Erythroblast (primary cell): ENCODE measurements at places on chromosomes 13 and 19.
A peak's percentile ranks its signal among the peaks of the same experiment; 100 is the strongest.

- DNase-seq, result peak; percentile 79
These were observed 1.7 kb downstream of the ELL start for GRCh38 chr19:18519962-18520847.

DNA sequence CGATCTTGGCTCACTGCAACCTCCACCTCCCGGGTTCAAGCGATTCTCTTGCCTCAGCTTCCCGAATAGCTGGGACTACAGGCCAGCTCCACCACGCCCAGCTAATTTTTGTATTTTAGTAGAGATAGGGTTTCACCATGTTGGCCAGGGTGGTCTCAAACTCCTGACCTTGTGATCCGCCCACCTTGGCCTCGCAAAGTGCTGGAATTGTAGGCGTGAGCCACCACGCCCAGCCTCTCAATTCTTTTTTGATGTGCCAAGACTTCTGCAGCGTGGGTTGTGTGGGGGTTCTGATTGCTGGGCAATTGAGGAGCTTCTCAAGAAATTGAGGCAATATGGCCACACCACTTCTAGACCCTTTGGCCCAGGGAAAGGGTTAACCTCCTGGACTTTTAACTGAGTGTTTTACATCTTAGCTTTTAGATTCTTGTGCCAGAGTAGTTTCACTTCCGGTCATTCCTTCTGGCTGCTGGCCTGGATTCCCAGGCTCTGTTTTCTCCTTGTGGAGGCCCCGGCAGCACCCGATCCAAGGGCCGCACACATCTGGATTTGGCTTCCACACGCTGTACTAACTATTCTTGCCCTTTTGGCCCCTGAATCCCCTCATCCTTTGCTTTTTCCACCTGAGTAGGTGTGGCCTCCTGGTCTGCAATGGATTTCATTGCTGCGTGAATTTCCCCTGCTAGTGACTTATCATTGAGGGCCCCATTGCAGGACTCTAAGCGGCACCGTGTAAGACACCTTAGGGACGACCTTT, 14.7 kb downstream of the SMARCA4 start:
- no peak for DNase-seq

DNA sequence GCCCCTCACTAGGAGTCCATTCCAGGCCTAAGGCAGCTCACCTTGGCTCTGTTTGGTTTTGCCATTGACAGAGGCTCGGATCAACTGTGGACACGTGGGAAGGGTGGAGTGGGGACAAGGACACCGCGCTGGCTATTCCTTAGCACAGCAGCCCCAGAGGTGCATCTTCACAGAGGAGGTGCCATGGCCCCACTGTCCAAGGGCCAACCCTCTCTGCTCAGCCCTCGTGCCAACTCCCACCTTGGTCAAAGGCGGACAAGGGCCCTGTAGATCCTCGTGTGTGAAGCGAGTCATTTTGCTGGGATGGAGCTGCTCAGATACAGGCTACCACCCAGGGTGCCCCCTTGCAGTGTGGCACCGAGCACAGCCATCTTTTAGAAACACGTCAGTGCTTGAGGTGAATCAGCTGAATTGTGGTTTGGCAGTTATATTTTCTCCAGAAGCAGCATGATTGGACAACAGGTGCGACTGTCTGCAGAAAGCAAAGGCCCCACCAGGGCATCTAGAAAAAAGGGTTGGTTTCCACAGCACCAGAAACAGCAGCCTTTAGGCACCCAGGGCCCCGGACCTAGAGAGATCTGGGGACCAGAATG, 192.1 kb upstream of the GPR12 start:
- no peak for DNase-seq

GRCh38 chr13:50400035-50400726, 384.9 kb downstream of the KCNRG start:
- no peak for DNase-seq

GRCh38 chr13:62357887-62358645, 942.4 kb upstream of the PCDH20 start:
- peak; percentile 34 for DNase-seq

- DNase-seq, result no peak
These were observed 16.1 kb downstream of the TMEM38A start for GRCh38 chr19:16677055-16677454.

DNA sequence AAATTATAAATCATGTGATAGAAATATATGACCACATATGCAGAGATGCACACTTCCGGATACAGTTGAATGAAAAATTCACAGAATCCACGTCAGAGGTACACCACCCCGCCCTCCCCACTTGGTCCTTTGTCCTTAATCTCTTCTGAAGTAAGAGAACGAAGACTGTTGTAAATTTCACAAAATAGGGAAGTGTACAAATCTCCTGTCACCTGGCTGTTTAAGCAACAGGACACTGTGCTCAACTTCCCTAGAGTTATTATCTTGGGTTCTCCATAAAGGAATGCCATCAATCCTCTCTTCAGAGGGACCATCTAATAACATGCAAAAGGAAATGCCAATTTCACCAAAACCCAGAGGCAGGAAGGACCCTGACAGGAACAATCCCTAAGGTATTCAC, 10.5 kb upstream of the CEACAM6 start:
- DNase-seq, result no peak

- DNase-seq, result no peak
These were observed 13.2 kb downstream of the KLK5 start for GRCh38 chr19:50939596-50939995.

DNA sequence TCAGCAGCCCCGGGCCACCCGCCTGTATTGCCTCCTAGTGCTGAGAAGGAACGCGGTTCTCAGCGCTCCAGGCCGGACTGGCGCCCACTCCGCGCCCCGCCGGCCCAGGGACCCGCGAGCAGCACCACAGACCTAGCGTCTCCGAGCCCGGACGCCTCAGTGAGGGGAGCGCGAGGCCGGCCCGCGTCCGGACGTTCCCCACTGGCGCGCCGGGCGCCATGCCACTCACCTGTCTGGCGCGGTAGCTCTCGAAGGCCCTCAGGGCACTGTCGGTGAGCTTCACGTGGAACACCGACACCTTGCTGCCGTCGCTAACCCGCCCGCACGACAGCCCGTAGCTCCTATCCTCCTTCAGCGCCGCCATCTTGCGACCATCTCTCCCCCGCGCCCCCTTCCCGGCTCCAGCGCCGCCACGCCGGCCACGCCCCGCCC, at the start of gene ELL:
Gene ELL (minus strand): TSS at position 379 of the 432 bp plus-strand sequence. CDS start 15 bp downstream, at position 364.
- no peak for DNase-seq

- DNase-seq, result no peak
These were observed 26.5 kb downstream of the CEP89 start for GRCh38 chr19:32945260-32945659.

GRCh38 chr13:49148405-49148804, 71.7 kb upstream of the MLNR start:
- DNase-seq, result no peak

- no peak for DNase-seq
These were observed 250.0 kb downstream of the RGCC start for GRCh38 chr13:41707194-41707821.

DNA sequence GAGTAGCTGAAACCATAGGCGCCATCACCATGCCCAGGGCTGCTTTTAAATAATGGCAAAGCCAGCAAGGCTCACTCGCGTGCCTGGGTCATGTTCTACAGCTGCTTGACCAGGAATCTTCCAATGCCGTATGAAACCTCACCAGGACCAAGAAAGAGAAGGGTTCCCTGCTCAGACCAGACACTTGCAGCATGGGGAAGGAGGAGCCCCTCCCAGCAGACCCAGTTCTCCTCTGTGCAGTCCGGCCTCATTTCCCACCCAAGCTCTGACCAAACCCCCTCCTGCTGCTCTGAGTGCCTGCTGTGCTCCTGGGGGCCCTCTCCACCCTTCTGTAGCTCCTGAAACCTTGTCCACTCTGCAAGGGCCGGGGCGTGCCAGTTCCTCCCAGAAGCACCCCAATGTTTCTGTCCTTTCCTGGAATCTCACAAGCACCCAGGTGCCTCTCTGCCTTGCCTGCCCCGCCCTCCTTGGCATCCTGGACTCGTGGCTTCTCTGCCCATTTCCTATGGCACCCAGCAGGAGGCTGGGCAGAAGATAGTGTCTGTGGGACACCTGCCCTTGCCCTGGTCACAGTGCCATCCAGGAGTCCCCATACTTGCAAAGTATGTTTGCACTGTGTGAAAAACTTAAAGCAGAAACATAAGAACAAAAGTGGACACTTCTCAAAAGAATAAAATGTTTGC, 6.8 kb upstream of the SLC7A9 start:
- DNase-seq, result no peak

- DNase-seq, result no peak
These were observed 226.4 kb upstream of the SERP2 start for GRCh38 chr13:44147233-44147632.

- no peak for DNase-seq
These were observed 8.7 kb downstream of the CD177 start for GRCh38 chr19:43362179-43362578.

GRCh38 chr13:22077205-22077683, 406.4 kb downstream of the FGF9 start:
- no peak for DNase-seq

GRCh38 chr19:32343550-32344262, 1.7 kb upstream of the ZNF507 start:
- DNase-seq, result no peak

GRCh38 chr19:8609279-8610040, 1.1 kb downstream of the ADAMTS10 start:
- DNase-seq, result peak; percentile 40
